ENCODE measurements at places on chromosomes 11 and 22. TPM values are rescaled to one million over a fixed set of nuclear protein-coding genes. Genes with fewer than 3 reads are reported as not detected.

Gene CYTH4
- 1.3 TPM for total RNA-seq

DNA sequence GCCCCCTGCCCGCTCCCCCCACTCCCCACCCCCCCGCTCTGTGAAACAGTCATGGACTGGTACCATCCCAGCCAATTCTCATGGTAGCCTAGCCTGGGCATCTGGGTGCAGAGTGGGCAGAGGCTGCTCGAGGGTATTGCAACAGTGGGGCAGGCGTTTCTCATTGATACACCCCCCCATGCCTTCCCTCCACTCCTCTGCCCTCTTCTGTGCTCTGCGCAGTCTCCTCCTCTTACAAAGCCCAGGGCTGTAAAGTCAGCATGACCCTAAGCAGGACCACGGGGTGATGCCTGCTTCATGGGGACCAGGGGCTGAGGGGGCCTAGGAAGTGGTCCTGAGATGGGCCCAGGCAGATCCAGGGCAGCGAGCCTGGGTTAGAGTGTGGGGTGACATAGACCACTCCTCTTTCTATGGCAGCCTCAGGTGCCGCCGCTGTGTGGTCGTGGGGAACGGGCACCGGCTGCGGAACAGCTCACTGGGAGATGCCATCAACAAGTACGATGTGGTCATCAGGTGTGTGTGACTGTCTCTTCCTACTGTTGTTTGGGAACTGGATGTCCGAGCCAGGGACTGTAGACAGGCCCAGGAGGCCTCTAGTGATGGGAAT lies 52.3 kb downstream of the ST3GAL4 start:
- no peak for DNase-seq

Gene TIMM10
- total RNA-seq = 152 TPM

Gene NTM
- total RNA-seq = 0.10 TPM

- DNase-seq = no peak
Measured at GRCh38 chr11:121067453-121067852, 33.6 kb upstream of the TECTA start.

Gene F2
- total RNA-seq = 0.64 TPM

Gene CBLIF
- not detected for total RNA-seq

Gene SERPIND1
- 0.18 TPM for total RNA-seq

GRCh38 chr11:79626135-79627075 lies 185.6 kb upstream of the TENM4 start:
- no peak for DNase-seq

DNA sequence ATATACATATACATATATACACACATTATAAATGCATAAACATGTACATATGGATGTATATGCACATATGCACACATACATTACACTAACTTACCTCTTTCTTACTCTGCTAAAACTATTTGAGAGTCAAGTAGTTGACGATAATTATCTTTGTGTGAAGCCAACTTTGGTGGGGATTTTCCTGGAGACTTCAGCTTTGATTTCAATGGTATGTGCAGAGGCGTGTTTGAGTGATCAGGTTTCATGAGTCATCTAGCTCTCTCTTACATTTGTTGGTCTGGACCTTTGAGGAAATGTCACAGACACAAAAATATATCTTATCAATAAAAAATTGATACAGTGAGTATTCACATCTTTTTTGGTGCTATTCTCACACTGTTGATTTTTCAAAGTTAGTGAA lies 769.1 kb upstream of the LUZP2 start:
- no peak for DNase-seq
